Retina (tissue), 1 donor: ENCODE measurements at places on chromosomes 12 and 14.
A peak's percentile ranks its signal among the peaks of the same experiment; 100 is the strongest.

DNA sequence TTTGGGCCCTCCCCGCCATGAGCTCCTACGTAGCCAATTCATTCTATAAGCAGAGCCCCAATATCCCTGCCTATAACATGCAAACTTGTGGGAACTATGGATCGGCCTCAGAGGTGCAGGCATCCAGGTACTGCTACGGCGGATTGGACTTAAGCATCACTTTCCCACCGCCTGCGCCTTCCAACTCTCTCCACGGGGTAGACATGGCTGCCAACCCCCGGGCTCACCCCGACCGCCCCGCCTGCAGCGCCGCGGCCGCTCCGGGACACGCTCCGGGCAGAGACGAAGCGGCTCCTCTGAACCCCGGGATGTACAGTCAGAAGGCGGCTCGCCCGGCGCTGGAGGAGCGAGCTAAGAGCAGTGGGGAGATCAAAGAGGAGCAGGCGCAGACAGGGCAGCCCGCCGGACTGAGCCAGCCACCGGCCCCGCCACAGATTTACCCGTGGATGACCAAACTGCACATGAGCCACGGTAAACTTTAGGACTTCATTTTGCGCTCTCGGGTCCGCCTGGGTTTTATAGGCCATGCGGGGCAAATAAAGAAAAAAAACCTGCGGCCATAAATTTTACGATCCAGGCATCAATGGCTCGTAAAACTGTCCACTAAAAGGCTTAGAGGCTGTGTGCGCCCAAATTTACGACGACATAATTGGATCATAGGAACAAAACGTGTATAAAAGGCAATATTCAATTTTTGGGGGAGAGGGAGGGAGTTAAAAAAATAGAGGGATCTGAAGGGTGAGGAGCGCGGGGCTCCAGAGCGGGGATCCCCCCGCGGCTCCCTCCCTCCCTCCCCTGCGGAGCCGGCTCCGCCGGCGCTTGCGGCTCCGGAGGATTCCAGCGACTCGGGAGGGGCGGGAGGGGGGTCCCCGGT lies 493 bp downstream of the HOXC5 start:
- peak; percentile 68 for DNase-seq

GRCh38 chr12:98156697-98157096 lies 358.7 kb upstream of the TMPO start:
- no peak for DNase-seq

DNA sequence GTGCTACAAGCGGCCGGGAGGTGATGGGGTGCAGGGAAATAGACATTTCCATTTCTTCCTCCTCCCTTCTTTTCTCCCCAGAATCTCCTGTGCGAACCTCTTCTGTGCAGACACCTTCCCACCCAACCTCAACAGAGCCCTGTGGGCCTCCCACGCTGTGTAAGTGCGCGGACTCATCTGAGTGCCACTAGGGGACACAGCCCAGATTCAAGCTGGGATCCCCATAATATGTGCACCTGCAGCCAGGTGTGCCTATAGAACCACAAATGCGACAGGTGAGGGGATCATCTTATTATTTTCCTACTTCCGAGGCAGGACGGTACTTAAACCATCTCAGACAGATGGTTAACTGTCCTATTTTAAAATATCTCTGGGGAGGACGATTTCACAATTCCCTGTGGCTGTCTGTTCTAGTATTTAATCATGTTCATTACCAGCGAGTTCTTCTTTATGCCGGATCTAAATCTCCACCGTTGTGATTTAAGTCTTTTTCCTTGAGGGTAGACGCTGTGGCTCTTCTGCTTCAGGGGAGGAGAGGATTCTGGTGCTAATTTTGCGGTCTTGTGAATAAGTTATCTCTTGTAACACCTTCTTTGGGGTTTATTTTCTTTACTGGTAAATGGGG lies 17.2 kb upstream of the CACNA1C start:
- DNase-seq: no peak

DNA sequence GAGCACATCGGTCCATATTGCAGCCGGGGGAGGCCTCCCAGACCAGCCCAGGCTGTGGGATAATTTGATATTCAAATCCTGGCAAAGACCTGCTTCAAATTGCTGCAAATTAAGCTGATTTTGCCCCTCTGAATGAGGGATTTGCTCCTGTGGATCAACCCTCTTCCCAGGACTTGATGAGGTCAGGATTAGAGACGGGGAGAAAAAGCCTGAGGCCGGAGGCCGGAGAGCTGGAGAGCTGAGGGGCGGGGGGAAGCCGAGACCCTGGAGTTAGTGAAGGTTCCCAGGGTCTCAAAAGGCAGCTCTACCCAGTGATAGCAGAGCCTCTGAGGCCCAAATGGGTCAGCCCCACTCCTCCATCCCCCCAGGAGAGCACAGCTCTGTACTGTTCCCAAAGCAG lies 17.5 kb upstream of the VSX2 start:
- DNase-seq: peak; percentile 57

GRCh38 chr12:65568517-65568916 lies 255.8 kb upstream of the HMGA2 start:
- no peak for DNase-seq

GRCh38 chr14:50533241-50533705 lies 904 bp upstream of the MAP4K5 start:
- no peak for DNase-seq

GRCh38 chr12:97229004-97229403 lies 233.6 kb upstream of the RMST start:
- no peak for DNase-seq

GRCh38 chr12:57781244-57781643 lies 1.3 kb upstream of the TSFM start:
- DNase-seq: no peak

- no peak for DNase-seq
These were observed 5.1 kb downstream of the TBK1 start for GRCh38 chr12:64457032-64457431.

- no peak for DNase-seq
These were observed 19.4 kb upstream of the MBIP start for GRCh38 chr14:36339816-36340215.

DNA sequence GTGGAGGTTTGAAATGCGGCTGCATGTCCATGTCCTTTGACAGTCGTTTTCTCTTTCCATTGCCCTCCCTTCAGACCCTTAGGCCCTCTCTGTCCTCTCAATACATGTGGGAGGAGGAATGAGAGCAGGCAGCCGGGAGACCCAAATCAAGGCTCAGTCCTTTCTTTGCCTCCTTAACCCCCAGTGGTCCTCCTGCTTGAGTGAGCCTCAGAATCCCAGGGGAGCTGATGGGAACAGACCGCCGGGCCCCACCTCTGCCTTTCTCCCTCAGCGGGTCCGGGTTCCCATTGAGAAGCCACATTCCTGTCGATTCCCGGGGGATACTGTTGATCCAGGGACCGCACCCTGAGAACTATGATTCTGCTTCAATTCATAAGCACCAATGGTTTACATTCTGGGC lies 77.9 kb upstream of the RFLNA start:
- no peak for DNase-seq

DNA sequence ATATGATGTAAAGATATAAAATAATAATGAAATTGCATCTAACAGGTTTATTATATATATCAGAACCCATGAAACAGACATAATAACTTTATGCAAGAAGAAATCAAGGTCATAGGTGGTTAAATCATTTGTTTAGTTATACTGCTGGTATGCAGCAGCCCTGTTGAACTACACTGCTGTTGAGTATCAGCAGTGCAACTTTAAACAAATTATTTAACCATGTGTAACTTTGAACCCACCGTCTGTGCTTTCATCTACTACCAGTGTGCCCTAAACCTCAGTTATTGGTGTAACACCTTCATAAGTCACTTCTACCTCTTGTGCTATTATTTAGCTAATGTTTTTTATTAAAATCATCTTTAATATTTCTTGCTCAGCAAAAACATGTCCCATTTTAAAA lies 262.3 kb upstream of the CRY1 start:
- DNase-seq: no peak

DNA sequence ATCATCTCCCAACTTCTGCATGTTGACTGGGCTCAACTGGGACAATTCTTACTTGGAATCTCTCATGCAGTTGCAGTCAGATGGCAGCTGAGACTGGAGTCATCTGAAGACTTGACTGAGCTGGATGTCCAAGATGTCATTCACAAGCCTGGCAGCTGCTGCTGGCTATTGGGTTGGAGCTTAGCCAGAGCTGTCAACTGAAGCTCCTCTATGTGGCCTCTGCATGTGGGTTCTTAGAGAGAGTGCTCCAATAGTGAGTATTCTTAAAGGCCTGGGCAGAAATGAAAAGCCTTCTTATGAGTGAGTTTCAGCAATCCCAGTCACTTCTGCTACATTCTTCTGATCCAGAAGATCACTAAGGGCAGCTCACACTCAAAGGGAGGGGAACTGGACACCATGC lies 440.9 kb downstream of the LRIG3 start:
- no peak for DNase-seq

DNA sequence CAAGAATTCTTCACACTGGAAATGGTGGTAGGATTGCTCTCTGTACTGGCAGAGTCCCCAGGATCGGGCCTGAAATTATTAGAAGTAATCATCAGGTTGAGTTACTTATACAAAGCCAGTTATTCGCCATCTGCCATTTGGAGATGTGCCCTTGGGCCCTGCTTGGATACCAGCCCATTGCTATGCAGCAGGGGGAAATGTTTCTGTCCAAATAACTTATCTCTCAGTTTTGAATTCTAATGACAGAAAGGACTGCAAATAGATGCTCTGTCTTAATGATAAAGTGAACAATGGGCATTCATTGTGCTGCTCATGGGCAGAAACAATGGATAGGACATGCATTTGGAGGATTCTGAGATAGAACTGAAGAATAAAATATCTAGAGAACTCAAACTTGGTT lies 139.1 kb upstream of the PELI2 start:
- no peak for DNase-seq

DNA sequence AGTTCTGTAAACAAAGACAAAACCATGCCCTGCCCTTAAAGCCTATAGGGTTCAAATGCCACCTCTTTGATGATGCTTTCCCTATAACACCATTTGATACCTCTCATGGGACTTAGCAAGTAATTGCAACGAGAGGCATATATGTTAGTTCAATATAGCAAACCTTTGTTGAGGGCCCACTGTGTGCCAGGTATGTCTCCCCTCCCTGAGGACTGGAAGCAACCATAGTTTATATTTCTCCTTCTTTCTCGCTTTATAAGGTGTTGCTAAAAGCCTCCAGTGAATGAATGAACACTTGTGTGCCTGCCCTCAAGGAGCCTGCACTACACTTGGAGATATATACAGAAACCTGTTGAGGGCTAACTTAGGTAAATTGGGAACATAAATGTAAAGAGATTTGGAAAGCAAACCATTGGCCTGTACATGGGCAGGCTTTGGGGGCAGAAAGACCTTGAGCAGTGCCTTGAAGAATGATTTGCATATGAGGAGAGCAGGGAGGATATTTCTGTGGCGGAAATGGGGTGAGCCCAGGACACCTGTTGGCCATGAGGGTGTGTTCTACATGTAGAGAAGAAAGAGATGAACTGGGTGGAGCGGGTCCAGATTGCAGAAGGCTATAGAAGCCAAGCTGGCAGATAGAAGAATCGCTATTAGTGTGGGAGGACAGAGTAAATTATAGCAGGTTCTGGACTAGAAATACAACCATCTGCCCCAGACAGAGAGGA lies 1.8 kb upstream of the CKAP4 start:
- DNase-seq: no peak

DNA sequence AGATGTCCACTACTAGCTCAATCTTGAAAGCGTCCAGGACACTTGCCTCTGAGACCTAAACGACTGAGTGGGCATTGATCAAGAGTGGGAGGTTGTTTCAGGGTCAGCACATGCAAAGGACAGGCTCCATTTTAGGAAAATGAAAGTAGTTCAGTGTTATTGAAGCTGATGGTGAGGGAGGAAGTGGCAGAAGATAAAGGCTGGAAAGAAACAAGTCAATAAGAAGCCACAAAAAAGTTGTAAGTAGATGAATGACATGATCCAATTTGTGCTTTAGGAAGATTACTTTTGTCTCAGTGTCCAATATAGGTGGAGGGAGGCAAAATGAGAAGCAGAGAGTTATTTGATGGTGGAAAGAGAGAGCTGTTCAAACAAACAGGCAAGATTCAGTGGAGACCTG lies 22.0 kb downstream of the GPR65 start:
- no peak for DNase-seq

DNA sequence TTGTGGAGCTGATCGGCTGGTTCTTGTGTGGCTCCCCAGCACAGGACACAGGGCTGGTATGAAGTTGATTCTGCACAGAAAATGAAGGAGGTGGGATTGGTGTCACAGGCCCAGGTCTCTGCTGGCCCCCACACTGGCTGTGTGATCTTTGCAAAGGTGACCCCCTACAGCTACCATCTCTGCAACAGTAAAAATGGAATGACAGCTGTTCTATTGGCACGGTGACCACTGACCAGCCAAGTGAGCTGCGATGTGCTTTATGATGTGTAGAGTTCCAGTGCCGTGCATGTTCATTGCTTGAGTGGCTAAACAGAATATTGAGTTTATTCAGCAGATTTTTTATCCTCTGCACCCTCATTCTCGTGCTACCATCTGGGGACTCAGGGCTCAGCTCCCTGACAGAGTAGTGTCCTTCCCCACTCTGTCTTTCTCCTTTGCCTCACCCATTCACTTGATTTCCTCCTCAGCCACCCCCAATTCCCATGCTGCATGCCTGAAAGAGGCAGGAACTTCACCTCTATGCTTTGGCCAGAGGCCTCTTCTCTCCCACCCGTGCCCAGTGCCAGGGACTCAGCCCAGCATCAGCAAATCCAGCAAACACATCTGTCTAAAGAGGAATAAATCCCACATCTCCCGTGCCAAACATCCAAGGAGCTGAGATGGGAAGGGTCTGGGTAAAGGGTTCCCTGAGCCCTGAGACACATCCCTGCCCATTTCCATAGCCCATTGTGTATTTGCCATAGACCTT lies 21.2 kb downstream of the C14orf132 start:
- no peak for DNase-seq

DNA sequence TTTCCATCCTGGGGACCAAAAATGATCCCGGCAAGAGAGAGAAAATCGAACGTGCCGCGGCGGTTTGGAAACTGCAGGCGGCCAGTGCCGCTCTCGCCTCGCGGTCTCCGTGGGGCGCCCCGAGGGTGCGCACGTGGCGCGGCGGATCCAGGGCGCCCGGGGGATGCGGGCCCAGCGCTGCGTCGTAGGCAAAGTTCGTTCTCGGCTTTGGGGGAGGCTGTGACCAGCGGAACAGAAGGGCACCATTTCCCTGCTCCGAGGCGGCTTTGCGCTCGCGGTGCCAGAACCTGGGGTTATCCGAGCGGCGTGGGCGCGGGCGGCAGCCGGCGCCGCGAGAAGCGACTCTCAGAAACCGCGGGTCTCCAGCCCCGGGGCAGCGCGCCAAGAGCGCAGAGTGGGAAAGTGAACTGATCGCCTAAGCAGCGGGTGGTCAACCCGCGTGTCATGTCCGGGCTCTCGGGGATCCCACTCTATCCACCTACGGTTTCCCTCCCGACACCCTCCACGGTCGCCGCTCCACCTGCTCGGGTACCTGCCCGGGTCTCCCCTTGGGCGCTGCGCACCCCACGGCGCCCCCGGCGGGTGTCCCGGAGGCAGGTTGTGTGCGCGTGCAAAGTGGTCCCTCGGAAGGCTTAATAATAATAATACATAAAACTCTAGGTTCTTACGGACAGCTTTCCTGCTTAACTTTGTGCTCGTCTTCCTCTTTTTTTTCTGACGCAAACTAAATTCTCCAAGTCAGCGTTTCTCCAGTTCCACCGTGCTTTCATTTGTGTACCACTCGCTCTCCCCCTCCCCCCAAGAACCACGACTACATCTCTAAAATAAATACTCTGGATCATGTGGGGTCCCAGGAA lies 1.2 kb downstream of the ESRRB start:
- DNase-seq: peak; percentile 63

- no peak for DNase-seq
These were observed 230.2 kb downstream of the SLC41A2 start for GRCh38 chr12:104727726-104728465.

- DNase-seq: no peak
These were observed 121.2 kb downstream of the RAD51B start for GRCh38 chr14:67940486-67941455.
